Osteocyte (in vitro differentiated cells): ENCODE measurements at places on chromosomes 11 and 22. TPM values are rescaled to one million over a fixed set of nuclear protein-coding genes. Genes with fewer than 3 reads are reported as not detected.

DNA sequence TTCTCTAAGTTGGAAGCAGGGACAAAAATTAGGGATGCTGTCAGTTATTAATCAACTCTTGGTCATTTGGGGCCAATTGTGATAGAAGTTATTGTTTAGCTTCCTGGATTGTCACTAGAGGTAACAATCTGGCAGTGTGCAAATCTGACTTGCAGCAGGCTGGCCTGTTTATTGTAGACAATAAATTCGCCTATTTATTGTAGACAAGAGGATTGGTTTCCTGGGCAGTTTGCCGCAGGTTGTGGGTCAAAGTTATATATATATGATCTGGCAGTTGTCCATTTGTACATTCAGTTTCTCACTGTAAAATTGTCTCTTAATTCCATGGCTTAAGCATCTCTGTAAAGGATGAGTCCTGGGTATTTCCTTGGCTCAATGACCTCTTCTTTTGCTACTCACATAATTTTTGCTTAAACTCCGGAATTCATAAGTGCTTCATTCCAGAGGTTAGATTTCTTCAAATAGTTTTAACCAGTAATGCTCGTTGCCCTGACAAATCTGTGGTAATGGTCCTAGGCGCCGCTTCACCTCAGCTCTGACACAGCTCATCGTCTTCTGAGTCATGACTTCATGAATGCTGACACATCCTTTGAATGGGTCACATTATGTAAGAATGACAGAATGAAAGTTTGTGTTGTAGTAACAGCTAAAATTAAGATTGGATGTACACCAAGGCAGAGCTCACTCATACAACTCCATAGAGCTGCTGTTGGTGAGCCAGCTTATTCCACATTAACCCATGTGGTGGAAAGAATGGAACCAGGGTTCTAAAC, 7.8 kb upstream of the MMP3 start:
- peaks cover 22% of the 10 kb centered on the region for H3K27me3 ChIP-seq
- H3K4me1 ChIP-seq = peaks cover 11% of the 10 kb centered on the region
- DNase-seq = no peak
- H3K36me3 ChIP-seq = no peaks in the 10 kb centered on the region
- H3K4me3 ChIP-seq = no peak overlapping the region
- H3K27ac ChIP-seq = no peak overlapping the region

- DNase-seq = no peak
- no peaks in the 10 kb centered on the region for H3K27me3 ChIP-seq
- H3K36me3 ChIP-seq = peaks cover 2% of the 10 kb centered on the region
- peak overlapping the region; percentile 5 for H3K4me3 ChIP-seq
- peak overlapping the region; percentile 29 for H3K27ac ChIP-seq
Measured at GRCh38 chr11:15985127-15985859, 371.1 kb downstream of the SOX6 start.

- DNase-seq = peak; percentile 77
- no peaks in the 10 kb centered on the region for H3K36me3 ChIP-seq
- no peak overlapping the region for H3K27ac ChIP-seq
- peaks cover 35% of the 10 kb centered on the region for H3K27me3 ChIP-seq
Measured at GRCh38 chr22:44391481-44392445, 79.0 kb upstream of the SHISAL1 start.

- peaks cover 15% of the 10 kb centered on the region for H3K27me3 ChIP-seq
- H3K4me3 ChIP-seq = no peak overlapping the region
- H3K4me1 ChIP-seq = no peaks in the 10 kb centered on the region
- no peaks in the 10 kb centered on the region for H3K36me3 ChIP-seq
Measured at GRCh38 chr11:115670538-115671205, 166.5 kb upstream of the CADM1 start.

GRCh38 chr22:17403906-17404305, 34.6 kb downstream of the CECR2 start:
- DNase-seq = no peak
- no peaks in the 10 kb centered on the region for H3K36me3 ChIP-seq
- H3K4me3 ChIP-seq = no peak overlapping the region
- H3K27me3 ChIP-seq = no peaks in the 10 kb centered on the region
- no peaks in the 10 kb centered on the region for H3K4me1 ChIP-seq
- H3K27ac ChIP-seq = no peak overlapping the region

DNA sequence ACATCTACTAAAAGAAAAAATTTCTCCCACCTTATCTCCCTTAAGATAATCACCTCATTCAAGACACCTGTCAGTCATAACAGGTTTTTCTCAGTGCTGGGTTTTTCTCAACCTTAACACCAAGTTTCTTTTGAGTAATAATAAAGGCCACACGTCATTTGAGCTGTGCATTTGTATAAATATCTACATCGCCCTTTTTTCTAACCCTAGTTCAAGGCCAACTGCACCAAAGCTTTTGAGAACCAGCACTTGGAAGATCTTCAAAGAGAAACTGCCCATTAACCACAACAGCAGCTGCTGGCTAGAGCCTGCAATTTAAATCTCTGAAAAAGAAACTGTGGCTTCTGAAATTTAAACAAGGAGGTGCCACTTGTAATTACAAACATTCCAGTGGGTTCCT, 6.9 kb downstream of the CADM1 start:
- no peaks in the 10 kb centered on the region for H3K4me1 ChIP-seq
- no peaks in the 10 kb centered on the region for H3K36me3 ChIP-seq
- no peak for DNase-seq
- no peak overlapping the region for H3K27ac ChIP-seq

DNA sequence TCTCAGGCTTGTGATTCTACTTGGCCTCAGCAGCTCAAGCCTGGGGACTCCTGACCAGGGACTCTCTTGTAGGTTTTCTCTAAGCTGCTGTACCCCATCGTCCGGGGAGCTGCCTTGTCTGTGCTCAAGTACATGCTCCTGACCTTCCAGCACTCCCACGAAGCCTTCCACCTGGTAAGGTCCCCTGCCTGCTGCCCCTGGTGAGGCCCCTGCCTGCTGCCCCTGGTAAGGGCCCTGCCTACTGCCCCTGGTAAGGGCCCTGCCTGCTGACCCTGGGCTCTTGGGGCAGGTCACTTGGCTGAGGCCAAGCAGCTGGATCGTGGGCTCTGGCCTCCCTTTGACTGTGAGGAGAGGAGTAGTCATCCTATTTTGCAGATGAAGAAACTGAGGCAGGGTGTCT, 11.3 kb downstream of the USP35 start:
- no peak overlapping the region for H3K27ac ChIP-seq
- H3K27me3 ChIP-seq = no peaks in the 10 kb centered on the region
- no peak for DNase-seq

DNA sequence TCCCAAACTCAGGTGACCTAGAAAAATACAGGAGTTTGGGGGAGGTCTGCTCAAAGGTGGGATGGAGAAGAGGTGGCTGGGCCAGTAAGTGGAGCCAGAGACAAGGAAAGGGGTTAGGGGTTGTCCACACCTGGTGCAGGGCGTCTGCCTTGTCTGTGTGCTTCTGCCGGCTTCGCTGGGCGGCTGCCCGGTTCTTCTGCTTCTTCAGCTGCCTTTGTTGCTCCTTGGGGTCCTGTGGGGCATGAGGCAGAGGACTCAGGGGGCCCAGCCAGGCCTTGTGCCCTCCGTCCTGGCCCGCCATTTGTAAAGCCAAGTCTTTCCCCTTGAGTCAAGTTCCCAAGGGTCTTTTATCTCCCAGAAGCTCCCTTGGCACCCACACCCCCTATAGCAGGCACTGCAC, 2.5 kb downstream of the BATF2 start:
- no peak overlapping the region for H3K4me3 ChIP-seq
- H3K27me3 ChIP-seq = peaks cover 2% of the 10 kb centered on the region

Gene OR51B2
- total RNA-seq = not detected in 2 replicates

DNA sequence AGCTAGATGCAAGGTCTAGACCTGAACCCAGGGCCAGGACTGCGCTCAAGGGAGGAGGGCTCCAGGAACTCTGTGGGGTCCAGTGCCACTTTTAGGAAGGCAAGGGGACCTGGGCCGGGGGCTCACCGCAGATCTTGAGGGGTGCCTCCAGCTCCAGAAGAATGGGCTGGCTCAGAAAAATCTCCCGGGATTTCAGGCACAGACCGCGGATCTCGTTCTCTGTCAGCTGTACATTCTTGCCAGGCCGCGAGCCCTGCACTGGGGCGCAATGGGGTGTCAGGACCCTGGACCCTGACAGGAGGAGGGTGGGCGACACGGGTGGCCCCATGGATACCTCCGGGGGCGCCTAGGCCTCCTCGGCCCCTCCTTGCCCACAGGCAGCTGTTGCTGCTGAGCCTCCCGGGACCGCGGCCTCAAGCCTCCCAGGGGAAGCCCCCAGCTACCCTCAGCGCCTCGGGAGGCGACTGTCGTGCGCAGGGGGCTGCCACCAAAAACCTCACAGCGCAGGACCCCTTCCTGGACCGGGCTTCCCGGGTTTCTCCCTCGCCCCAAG, 640 bp downstream of the PPP1CA start:
- no peaks in the 10 kb centered on the region for H3K27me3 ChIP-seq
- peak overlapping the region; percentile 65 for H3K27ac ChIP-seq
- H3K36me3 ChIP-seq = peaks cover 14% of the 10 kb centered on the region
- no peak for DNase-seq
